Nephron progenitor cell (in vitro differentiated cells): ENCODE measurements at places on chromosomes 6 and 20.

DNA sequence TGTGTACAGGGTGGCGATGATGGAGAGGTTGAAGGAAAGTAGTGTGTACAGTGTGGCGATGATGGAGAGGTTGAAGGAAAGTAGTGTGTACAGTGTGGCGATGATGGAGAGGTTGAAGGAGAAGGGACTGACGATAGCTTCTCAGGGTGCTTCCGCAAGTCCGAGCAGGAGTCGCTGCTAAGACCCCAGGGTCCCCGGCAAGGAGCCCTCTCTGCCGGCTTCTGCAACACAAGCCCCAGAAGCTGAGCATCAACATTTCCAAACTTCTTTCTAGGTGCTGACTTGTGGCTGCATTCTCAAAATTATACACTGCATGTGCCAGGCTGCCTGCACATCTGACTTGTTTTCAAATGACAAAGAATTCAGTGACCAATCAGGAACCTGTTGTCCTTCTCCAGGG is 47.8 kb upstream of the NXT1 start:
- no peaks in the 10 kb centered on the region for H3K36me3 ChIP-seq
- H3K4me1 ChIP-seq: peaks cover 14% of the 10 kb centered on the region
- H3K4me3 ChIP-seq: no peak overlapping the region
- no peak for DNase-seq

DNA sequence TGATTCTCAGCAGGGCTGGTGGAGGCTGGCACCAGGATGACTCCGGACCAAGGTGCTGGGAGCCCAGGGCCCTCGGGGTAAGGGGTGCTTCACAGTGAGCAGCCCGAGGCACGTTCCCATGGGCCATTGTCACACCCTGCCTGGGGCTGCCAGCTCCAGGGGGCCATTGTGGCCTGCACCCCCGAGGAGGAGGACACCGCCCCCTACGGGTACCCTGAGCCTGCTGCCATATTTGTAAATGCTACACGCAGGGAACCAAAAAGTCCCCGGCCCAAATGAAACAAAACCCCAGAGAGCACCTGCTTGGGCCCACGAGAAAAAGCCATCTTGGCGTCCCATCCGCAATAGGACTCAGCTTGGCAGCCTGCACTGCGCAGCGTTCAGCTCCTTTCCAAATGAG is 64.7 kb upstream of the GATA5 start:
- peaks cover 27% of the 10 kb centered on the region for H3K4me1 ChIP-seq
- DNase-seq: no peak
- H3K4me3 ChIP-seq: no peak overlapping the region
- H3K27ac ChIP-seq: no peak overlapping the region
- H3K36me3 ChIP-seq: no peaks in the 10 kb centered on the region

DNA sequence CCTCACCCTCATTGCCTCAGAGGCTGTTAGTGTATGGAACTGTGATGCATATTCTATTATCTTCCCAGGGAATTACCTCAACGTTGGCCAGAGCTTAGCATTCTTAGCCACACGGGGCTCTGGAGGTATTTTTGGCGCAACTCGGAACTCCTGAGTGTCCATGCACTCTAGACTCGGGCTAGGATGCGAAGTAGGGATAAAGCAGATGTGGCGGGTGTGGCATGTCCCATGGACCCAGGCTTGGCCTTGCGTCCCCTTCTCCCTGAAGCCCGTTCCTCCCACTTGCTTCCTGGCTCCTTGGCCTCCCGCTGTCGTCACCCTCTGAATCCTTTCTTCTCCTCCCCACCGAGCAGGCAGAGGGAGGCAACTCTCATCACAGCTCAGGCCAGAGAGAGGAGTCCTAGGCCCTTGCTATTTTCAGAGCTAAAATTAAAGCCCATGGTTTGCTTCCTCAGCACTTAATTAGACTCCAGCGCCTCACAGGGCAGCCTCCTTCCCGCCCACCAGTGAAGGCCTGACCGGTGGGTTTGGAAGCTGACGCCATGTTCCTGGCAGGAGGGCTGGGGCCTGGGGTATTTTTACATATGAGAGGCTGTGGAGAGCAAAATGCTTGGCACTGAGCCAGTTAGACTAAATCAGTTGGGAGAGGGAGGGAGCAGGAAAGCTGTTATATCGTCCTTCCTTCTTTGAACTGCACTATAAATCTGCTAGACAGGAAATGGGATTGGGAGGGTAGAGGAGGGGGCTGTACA is 138.7 kb downstream of the FOXO3 start:
- H3K27me3 ChIP-seq: no peaks in the 10 kb centered on the region
- H3K36me3 ChIP-seq: peaks cover 35% of the 10 kb centered on the region
- DNase-seq: no peak
- peak overlapping the region; percentile 95 for H3K27ac ChIP-seq

DNA sequence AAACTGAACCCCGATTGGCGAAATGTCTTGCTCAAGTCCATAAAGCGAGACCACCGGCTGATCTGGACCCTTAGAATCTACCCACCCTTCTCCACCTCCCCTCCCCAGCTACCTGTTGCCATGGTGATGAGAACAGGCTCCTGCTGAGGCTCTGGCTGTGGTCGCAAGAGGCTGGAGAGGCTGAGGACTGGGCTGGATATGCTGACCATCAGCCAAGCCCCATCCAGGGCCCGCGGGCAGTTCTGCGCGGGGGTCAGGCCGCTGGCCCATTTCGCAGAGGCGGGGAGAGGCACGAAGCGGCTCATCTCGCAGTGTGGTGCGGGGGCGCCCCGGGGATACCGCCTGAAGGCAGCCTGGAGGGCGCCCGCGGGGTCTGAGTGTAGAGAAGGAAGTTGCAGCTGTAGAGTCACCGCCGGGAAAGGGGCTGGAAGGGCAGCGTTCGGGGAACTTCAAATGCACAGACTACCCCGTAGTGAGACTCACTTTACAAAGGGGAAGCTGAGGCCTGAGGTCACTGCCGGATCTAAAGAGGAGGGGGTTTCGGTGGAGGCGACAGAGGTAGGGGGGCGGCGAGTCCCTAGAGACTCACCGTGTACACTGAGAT is 671 bp downstream of the TAPBP start:
- H3K4me1 ChIP-seq: peaks cover 62% of the 10 kb centered on the region
- H3K27ac ChIP-seq: peak overlapping the region; percentile 73
- peaks cover 55% of the 10 kb centered on the region for H3K27me3 ChIP-seq
- peak overlapping the region; percentile 90 for H3K4me3 ChIP-seq
- peaks cover 2% of the 10 kb centered on the region for H3K36me3 ChIP-seq

DNA sequence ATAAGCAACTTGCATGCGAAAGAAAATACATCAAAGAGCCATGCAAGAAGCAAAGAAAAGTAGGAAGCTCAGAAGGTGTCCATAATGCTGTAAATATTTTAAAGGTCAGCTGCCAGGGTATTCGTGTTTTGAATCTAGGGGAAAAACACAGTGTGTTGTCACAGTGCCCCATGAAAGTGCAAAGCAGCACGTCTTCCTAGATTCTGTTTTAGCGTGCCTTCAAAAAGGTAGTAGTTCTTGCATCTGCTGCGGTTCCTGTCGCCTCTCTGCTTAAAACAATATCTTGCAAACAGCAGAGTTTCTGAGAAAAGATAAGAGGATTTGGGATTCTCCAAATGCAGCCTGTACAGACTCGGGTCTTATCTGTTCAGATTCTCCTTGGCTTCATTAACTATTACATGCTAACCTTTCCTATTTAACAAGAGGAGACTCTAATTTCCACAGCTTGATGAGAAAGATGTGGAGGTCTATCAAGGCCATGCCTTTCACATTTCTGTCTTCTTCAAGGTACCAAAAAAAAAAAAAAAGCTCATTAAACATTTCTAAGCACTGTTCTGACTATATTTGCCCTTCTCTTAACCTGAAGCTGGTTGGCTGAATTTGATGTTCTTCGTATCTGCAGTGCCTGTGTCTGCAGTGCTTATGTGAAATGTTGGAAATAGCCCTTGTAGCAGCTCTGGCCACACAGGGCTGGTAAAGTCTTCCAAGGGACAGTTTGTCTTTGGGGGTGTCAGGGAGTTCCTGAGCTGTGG is 297.5 kb downstream of the ADGB start:
- no peak overlapping the region for H3K27ac ChIP-seq
- peaks cover 6% of the 10 kb centered on the region for H3K27me3 ChIP-seq
- no peak for DNase-seq
- no peaks in the 10 kb centered on the region for H3K36me3 ChIP-seq
- no peaks in the 10 kb centered on the region for H3K4me1 ChIP-seq
